GM19239 (cell line): ENCODE measurements at places on chromosomes 5 and 9.

DNA sequence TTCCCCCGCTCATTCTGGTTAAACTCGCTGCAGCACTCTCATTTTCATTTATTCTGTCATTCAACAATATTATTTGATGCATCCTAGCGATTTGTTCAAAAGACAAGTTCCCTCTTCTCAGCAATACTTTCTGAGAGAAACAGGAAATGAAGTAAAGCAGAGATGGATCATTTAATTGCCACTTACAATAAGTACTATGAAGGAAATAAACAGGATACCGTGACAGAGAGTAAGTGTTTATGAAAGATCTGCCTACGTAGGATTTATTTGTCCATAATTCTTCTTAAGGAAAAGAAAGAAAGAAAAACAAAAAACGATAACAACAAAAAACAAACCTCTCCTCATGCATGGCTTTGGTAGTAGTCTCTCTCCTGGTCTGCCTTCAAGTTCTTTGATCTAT lies 406.8 kb upstream of the ZNF608 start:
- no peak for DNase-seq

GRCh38 chr5:72107131-72107900 lies at the start of gene MAP1B:
MAP1B (plus strand) TSS chr5:72107475; CDS start chr5:72107532, 57 bp downstream.
- DNase-seq: no peak

DNA sequence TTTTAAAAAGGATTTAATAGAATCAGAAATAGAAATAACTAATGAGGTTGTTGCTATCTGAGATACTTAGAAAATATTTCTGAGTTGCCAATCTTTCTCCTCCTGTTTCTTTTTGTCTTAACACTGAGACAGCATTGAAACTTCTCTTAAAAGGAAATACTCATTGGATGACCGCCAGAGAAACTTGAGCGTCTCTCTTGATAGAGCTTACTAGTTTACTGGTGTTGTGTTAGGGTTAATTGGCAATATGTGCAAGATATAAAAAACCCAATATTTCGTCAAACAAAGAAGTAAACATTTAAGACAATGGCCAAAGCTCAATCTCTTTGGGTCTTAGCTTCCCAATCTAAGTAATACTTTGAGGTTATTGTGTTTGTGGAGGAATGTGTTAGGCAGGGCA lies 176.4 kb upstream of the CHD1 start:
- DNase-seq: no peak

- no peak for DNase-seq
These were observed 13.0 kb upstream of the NR5A1 start for GRCh38 chr9:124520206-124520596.

GRCh38 chr9:132798817-132799790 lies 79.0 kb downstream of the AK8 start:
- no peak for DNase-seq

GRCh38 chr9:83981126-83981871 lies 694 bp downstream of the RMI1 start:
- DNase-seq: no peak

DNA sequence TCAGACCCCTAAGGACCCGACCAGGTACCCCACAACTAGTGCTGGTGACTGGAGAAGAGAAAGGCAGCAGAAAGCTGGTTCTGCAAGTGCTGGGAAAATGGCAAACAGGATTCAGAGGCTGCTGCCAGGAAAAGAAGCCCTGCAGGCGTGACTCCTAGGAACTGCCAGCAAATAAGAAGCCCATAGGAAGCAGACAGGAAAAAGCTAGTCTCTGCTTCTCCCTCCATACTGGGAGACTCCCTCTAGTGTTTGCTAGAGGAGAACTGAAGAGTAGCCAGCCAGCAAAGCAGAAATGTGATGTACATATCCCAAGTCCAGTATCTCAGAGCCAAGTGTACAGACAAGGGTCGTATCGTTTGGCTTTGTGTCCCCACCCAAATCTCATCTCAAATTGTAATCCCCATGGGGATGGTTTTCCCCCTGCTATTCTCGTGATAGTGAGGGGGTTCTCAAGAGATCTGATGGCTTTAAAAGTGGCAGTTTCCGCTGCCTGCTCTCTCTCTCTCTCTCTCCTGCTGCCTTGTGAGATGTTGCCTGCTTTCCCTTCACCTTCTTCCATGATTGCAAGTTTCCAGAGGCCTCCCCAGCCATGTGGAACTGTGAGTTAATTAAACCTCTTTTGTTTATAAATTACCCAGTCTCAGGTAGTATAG lies 38.1 kb upstream of the TUSC1 start:
- DNase-seq: no peak

- DNase-seq: peak; percentile 31
These were observed 77.0 kb downstream of the CYFIP2 start for GRCh38 chr5:157342822-157343402.

- DNase-seq: no peak
These were observed 411.0 kb downstream of the MED10 start for GRCh38 chr5:5967373-5967772.

- DNase-seq: no peak
These were observed 31.5 kb downstream of the HMHB1 start for GRCh38 chr5:143843461-143843860.

- DNase-seq: no peak
These were observed 64.7 kb downstream of the RXRA start for GRCh38 chr9:134390947-134391318.

- DNase-seq: peak; percentile 42
These were observed 91.4 kb upstream of the RANBP6 start for GRCh38 chr9:6106711-6107339.

DNA sequence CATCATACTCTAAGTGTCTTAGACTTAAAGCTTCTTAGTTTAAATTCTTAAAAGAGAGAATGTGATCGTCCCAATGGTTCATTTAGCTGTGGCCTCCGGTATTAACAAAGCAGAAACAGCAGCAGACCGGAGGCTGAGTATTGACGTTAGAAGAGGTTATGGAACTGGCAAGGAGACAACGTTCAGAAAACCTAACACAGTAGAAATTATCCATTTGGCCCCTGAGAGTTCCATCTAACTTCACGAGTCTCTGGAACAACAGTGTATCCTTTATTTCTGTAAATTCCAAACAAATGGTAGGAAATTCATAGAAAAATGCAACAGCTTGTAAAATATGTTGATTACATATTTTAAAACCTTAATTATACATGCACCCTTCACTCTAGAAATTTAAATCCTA lies 107.3 kb upstream of the PTGER4 start:
- DNase-seq: no peak

DNA sequence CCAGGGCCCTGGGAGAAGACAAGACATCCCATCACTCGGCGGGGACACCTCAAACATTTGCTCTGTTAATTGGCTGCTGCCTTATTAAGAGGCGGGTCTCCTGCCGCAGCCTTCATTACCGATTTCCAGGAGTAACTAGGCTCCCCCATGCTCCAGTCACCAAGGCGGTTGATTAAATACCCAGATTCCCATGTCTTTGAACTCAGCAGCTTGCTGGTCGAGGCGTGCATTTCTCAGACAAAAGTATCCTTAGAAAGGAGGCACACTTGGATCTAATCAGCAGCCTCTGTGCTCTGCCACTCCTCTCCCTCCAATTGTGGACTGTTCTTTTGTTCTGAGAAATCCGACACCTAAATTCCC lies 228.8 kb downstream of the FSTL4 start:
- DNase-seq: no peak

DNA sequence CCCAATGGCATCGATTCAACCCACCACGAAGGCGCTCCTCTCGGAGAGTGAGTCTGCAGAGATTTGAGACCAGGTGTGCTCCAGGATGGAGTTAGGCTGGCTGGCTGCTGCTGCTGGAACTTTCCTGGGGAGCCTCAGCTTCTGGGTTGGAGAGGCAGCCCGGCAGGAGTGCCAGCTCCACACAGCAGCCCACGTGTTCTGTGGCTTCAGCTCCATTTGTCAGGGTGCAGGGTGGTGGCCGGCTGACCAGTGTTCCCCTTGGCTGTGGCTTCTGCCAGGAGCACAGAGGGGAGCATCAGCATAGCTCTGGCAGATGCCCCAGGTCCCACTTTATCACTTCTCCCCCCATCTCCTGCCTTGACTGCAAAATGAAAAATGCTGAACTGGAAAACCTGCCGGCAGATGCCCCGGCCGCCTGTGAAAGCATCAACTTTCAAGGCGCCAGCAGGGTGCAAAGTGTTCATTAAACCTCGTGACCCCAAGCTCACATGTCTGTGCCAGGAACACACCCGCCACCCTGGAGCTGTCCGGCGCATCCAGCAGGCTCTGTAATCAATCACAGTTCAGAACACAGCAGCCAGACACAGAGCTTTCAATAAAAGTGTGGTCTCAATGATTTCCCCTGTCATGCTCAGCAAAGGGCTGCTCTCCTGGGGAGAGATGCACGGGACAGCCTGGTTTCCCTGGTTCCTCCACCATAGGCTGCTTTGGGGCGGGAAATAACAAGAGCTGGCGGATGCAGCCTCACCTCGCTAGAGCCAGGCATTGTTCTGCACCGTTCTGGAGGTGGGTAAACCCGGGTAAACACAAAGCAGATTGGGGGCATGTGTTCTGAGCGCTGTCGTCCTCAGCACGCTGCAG lies 53.2 kb downstream of the TRIP13 start:
- no peak for DNase-seq

GRCh38 chr9:135566552-135566951 lies 5.0 kb downstream of the PAEP start:
- DNase-seq: no peak

GRCh38 chr5:166004006-166004405 lies 2287.4 kb upstream of the WWC1 start:
- no peak for DNase-seq

GRCh38 chr9:137058521-137059234 lies 4.8 kb upstream of the ENTPD2 start:
- DNase-seq: no peak

GRCh38 chr9:115138151-115138550 lies 20.2 kb upstream of the TNC start:
- DNase-seq: no peak

GRCh38 chr5:98786191-98786853 lies 12.9 kb downstream of the RGMB start:
- DNase-seq: no peak

DNA sequence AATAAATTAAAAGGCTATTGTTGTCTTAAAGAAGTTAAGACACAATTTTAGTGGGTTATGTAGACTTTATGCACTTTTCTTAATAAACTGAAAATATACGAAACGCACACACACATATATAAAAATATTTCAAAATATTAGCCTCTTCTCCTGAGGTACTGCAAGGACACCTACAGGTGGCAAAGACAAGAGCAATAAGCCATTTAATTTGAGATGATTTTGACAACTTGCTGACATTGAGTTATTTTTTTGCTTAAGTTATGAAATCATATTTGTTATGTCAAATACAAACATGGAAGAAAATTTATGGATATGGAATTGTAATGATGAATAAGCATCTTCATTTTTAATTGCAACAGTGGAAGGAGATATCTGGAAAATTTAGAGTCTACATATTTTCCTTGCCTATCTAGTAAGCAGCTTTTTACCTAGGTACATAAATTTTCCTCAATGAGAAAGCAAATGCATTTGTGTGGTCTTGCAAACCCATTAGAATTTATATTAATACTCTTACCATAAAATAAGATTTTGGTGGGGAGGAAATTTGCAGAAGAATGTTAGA lies 301.6 kb downstream of the ISL1 start:
- no peak for DNase-seq

DNA sequence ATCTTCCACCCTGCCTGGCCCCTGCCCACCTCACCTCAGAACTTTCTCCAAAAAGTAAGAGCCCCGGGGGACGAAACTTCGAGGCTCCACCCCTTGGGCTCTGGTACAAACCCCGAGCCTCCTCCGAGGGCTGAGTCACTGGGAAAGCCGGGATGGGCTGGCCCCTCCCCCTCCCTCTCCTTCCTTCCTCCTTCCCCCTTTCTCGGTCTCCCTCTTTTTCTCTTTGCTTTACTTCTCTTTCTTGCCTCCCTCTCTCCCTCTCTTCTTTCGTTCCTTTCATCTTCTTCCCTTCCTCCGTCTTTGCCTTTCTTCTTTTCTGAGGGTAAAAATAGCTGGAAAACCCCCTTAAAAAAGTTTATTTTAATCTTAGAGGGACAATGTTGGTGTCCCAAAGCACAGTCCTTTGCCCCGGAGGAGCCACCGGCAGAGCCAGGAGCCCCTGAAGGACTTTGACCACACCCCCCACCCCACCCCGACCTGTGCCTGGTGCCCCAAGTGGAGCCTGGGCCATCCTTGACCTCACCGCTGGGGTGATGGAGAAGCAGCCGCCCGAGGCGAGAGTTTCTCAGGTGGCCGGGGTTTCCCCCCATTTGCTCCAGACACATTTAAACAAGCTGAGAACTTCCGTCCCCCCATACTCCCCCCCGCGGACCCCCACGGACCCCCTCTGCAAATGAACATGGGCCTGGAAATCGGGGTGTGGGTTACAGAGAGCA lies 5.7 kb upstream of the NOTCH1 start:
- DNase-seq: no peak

DNA sequence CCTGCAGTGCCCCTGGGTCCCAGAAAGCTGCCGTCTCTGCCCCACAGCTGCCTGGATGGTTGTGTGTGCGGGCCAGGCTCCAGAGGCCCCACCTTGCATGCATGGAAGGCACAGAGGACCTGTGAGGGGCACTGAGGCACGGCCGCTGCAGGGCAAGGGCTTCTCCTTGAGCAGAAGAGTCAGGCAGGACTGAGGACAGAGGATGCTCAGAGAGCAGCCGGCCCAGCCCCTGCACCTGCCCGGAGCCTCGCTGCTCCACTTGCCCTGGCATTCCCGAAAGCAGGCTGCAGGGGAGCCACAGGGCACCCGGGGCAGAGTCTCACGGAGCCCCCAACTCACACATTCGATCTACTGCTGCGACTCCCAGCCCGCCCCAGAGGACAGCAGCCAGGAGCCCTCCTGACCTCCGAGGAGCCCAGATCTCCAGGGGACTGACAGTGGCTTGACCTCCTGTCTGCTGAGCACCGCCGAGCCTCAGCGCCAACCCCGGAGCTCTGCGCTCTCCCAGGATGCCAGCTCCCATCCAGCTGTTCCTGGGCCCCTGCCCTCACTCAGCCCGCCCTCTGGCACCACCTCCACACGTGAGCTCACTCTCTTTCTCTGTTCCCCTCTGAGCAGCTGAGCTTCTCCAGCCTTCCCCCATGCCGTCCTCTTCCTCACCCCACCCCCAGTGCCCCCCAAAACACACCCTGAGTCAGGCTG lies 95.0 kb downstream of the KCNT1 start:
- no peak for DNase-seq

DNA sequence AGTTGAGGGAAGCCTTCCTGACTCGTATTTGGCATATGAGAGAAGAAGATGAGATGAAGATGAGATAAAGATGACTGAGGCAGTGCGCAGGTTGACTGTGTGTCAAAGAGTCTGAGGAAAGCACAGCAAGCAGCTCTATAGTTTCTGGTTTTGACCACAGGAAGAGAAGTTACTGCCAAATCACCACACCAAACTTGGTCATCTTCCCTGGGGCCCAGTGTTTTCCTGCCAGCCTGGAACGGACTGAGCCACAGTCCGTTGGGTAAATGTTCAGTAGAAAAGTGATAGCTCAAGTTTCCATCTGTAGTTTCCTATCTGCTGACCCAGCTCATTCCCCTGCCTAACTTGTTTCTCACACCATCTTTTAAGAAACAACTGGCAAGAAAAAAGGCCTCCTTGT lies 80.7 kb upstream of the ADAMTS19 start:
- no peak for DNase-seq

GRCh38 chr9:108162664-108163063 lies 673.1 kb upstream of the KLF4 start:
- no peak for DNase-seq
